ENCODE measurements at places on chromosomes 7 and 10. TPM values are rescaled to one million over a fixed set of nuclear protein-coding genes. Genes with fewer than 3 reads are reported as not detected.

Gene IFIT1
- total RNA-seq: 111 TPM

GRCh38 chr10:76178532-76179292, 747.3 kb downstream of the LRMDA start:
- peak; percentile 85 for DNase-seq

DNA sequence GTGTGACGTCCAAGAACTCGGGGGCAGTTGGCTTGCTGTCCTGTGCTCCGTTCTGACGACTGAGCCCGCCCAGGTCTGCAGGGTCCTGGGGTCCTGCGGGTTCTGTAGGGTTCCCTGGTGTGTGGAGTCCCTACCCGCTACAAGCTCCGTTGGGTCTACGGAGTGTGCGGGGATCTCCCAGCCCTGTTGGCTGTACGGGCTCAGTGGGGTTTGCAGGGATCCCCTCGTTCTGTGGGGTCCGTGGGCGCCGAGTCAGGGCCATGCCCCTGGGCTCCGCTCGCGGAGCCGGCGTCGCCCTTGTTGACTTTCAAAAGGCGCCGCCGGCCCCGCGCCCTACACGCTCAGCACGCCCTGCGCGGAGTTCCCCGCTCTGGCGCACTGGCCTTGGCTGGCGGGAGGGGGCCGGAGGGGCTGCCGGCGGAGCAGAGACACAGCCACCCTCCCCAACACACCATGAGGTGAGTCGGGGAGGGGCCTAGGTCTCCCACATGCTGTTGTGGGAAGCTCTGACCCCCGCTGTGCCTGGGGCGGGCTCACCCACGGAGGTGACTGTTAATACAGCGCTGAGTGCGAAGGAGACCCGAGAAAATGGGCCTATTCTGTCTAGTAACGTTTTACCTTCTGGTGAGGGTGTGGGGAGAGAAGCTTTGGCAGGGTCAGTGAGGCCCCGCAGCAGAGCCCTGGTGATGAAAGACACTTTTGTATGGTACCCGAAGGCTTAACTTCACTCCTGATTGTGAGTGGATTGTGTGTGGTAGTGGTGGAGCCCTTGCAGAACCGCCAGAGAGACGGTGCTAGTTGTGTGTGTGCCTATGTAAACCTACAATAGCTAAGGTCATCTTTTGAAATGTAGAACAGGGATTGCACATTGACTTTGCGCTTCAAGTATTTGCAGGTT, 8.1 kb downstream of the TASOR2 start:
- peak; percentile 22 for DNase-seq

- DNase-seq: no peak
These were observed 130.9 kb upstream of the ADCY1 start for GRCh38 chr7:45443263-45443662.
